ENCODE measurements at places on chromosomes 12 and 14.

- DNase-seq, result peak; percentile 70
Observed at GRCh38 chr12:62259631-62259992, 592 bp upstream of the USP15 start.

- no peak for DNase-seq
Observed at GRCh38 chr12:124919521-124920352, 5.3 kb upstream of the UBC start.

DNA sequence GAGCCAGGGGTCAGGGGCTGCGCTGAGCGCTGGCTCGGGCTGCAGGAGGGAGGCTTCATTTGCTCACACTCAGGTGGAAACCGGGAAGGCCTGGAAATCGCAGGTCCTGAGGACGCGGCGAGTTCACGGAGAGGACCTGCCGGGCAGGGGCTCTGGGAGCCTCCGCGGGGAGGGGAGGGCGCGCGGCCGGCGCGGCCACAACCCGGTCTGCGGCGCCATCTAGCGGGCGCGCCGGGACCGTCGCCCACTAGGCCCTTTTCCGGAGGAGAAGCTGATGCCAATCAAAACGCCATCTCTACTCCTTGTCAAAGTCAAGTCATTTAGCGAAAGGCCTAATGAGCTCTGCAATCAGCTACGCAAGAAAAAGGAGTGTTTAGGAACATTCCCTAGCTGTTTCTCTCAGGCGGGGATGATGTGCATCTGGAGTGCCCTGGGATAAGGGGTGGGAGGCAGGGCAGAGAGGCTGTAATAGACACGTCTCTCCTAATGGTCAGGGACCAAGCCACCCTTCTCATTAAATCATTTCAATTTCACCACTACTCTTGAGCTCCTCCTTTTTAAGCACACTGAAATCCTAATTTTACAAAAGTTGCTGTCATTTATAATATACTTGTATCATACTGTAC, 885.8 kb upstream of the TMEM132C start:
- DNase-seq, result peak; percentile 22

DNA sequence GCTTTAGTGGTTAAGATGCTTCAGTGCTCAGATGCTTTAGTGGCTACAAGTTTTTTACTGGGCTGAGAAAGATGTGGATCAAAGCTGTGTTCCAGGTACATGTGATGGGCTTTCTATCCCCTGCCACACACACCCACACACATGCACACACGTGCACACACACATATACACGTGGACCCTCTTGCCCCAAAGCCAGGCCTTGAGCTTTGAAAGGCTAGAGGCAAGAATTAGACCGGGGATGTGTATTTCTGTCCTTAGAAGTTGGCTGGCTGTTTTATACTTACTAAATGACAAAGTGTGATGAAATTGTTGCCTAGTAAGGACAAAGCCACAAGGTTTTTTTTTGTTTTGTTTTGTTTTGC, 376.5 kb downstream of the C12orf75 start:
- DNase-seq, result no peak

GRCh38 chr14:52052288-52052943, 16.4 kb downstream of the NID2 start:
- DNase-seq, result no peak

DNA sequence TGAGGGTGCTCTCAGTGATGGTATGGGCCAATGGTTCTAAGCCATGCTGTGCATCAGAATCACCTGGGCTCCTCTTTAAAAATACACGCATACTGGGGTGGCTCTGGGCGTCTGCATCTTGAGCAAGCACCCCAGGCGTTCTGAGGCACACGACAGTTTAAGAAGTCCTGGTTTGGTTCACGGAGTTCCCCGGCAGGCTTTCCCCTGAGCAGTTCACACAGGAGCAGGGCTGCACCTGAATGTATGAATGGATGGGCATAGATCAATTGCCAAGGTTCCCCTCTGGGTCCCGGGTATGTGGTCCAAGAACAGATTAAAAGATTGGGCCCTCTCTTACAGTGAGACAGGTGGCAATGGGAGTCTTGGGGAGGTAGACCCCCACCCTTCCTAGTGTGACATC, 395.3 kb downstream of the DPF3 start:
- DNase-seq, result no peak

- DNase-seq, result no peak
Observed at GRCh38 chr12:15336768-15337553, 14.7 kb downstream of the PTPRO start.

DNA sequence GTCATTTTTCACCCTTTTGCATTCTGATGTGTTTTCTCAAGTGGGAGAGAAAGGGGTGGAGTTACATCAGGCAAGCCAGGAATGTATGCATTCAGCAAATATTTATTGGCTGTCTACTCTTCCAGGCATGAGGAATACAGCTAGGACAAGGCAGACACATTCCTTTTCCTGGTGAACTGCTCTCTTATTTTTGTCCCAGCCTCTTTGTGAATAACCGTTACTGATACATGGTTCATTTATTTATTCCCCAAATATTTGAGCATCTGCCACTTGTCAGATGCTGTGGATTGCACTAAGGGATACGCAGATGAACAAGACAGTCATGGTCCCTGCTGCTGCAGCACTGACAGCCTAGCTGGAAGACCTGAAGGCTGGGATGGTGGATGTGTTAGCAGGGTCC, 6.1 kb downstream of the PELI2 start:
- DNase-seq, result no peak

DNA sequence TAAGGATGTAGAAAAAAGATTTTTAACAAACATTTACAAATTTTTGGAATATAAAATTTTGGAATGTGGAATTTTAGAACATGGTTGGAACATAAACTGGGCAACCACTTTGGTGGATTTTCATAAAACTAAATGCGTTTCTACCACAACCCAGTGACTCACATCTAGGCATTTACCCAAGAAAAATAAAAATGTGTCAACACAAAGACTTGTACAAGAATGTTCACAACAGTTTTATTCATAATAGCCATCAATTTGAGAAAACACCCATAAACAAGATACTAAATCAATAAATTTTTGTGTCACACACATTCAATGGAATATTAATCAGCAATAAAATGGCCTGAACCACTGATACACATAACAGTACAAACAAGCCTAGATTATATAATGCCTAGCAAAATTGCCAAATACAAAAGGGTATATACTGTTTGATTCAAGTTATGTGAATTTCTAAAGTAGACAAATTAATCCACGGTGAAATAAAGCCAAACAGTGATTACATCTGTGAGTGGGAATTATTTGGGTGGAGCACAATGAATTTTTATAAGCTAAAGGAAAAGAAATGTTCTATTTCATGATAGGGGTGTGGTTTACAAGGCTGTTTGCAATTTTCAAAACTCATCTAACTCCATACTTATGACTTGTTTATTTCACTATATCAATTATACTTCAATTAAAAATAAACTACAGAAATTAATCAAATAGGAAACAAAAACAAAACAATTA, 415.2 kb upstream of the OR4E1 start:
- no peak for DNase-seq

DNA sequence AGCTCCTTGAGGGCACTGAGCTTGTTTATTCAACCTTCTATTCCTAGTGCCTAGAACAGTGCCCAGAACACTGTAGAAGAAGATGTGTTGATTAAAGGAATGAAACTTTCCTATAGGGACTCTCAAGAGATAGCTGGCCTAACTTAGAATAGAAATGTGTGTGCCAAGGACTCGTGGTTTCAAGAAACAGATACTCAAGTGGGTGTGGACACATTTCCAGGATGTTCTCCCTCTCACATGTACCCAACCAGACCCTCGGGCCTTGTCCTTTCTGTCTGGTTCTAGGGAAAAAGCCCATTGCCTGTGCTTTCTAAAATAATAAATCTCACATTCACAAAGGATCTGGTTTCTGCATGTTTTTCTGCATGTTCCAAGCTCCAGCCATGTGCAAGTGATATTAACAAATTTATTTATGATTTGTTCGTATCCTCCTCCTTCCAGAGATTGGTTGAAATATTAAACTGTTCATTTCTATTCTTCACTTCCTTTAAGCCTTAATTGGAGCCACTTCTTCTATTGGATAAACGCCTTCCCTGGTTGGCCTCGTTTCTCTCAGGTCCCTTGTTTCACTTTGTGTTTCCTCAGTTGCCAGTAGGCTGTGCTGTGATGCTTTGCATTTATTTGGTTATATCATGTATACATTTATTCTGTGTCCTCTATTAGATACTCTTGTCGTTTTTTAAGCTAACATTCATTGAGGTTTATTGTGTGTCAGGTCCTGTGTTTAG, 89.8 kb downstream of the CRADD start:
- peak; percentile 46 for DNase-seq

DNA sequence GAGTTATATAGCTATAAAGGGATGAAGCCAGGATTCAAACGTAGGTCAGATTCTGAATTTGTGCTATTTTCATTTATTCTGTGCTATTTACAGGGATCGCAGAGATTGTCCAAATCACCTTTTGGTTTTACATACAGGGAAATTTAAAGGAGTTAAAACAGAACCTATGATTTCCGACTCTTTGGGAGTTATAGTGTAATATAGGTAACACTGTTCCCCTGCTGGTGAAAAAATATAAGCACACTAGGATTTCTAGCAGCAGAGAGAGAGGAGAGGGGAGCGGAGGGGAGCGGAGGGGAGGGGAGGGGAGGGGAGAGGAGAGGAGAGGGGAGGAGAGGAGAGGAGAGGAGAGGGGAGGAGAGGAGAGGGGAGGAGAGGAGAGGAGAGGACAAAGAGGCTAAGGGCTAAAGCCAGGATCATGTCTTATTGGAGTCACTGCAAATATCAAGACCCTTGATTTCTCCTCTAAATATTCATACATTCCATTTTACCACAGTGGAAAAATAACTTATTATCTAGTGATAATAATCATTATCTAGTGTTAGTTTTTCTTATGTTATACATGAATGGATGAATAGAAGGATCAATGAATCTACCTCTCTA, 46.2 kb upstream of the KCNH5 start:
- no peak for DNase-seq

- no peak for DNase-seq
Observed at GRCh38 chr12:94596596-94596995, 53.8 kb downstream of the TMCC3 start.

- no peak for DNase-seq
Observed at GRCh38 chr12:66013224-66013623, 117.3 kb downstream of the LLPH start.

DNA sequence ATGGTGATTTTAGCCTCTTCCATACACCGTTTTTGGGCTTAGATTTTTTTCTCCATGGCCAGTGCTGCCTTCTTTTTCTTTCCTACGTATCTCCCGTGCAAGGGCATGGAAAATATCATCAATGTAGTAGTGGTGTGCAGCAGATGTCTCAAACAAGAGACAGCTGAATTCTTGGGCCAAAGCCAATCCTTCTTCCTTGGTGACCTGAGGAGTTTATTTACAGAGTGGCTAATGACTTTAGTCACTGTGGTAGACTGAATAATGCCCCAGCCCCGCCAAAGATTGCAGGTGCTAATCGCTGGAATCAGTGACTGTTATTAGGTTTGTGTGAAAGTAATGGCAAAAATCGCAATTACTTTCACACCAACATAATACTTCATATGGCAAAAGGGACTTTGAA, 235.5 kb upstream of the NOS1 start:
- no peak for DNase-seq

DNA sequence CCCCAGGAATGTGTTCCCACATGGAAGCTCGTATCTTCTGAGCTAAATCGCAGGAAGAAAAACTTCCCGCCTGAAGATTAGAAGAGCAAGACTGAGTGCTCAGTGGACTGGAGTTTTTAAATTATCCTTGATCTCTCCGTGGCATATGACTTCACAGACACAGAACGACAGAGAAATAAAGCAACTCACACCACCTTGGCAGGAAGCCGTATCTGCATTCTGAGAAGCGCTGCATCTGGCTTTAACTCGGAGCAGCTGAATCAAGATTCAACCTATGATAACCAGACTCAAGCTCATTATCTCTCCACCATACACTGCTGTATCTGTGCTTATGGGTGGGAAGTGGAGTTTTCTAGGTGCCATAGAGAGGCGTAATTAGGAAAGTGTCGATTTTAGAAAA, 1482.7 kb downstream of the AACS start:
- no peak for DNase-seq

GRCh38 chr12:16407346-16407745, 59.9 kb downstream of the MGST1 start:
- DNase-seq, result no peak

DNA sequence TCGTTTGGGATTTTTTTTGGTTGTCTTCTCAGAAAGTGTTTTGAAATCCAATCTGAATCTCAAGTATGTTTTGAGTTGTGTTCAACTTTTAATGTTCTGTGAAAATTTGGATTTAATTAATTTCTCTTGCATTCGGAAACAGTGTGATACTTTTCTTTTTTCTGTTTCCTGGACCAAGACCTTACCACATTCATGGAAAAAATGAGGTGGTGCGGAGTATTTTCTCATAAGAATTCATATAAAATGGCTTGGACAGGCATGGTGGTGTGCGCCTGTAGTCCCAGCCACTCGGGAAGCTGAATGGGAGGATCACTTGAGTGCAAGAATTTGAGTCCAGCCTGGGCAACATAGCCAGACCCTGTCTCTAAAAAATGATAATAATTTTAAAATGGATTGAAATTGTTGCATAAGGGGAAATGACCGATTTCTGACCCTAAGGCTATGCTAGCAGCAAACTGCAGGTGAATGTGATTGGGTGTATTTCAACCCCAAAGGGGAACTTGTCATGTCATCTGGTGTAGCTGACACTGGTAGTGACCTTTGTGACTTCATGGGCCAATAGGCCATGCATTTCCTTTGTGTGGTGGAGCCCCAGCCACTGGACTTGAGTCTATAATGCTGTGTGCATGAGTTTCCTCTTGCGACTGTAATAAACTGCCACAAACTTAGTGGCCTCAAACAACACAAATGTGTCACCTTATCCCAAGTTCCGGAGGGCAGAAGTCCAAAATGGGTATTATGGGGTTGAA, 123.5 kb upstream of the RFLNA start:
- no peak for DNase-seq

GRCh38 chr14:90658541-90658967, 157.7 kb downstream of the TTC7B start:
- peak; percentile 60 for DNase-seq

DNA sequence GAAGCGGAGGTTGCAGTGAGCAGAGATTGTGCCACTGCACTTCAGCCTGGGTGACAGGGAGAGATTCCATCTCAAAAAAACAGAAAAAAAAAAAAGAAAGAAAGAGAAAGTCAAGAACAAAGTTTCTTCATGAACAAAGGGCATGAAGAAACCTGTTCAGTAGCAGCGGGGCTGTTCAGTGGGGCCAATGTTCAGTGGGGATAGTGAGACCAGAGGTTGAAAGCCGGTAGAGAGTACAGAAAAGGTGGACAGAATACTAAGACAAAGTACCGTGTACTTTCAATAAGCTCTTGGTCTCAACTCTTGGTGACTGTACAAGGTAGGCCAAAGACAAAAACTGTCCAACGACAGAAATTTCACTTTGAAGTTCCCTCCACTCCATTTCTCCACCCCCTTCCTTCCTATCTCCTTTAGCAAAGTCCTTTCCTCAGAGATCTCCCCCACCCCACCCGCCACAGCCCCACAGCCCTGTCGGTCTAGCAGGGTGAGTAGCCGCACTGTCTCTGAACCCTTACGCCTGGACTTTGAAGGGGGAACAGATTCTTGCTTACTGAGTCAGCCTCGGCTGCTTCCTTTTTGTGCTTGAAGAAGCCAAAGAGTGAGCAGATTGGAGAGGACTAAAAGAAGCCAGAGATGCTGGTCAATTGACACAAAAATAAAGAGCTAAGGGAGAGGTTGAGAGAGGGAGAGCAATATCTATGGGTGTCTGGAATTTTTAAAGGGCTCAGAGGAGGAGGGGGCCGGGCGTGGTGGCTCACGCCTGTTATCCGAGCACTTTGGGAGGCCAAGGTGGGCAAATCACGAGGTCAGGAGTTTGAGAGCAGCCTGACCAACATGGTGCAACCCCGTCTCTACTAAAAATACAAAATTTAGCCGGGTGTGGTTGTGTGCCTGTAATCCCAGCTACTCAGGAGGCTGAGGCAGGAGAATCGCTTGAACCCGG, 44.2 kb upstream of the FOS start:
- DNase-seq, result peak; percentile 87

All from SW480 (cell line).